ENCODE measurements at places on chromosomes 1 and 21. TPM values are rescaled to one million over a fixed set of nuclear protein-coding genes. Genes with fewer than 3 reads are reported as not detected.

DNA sequence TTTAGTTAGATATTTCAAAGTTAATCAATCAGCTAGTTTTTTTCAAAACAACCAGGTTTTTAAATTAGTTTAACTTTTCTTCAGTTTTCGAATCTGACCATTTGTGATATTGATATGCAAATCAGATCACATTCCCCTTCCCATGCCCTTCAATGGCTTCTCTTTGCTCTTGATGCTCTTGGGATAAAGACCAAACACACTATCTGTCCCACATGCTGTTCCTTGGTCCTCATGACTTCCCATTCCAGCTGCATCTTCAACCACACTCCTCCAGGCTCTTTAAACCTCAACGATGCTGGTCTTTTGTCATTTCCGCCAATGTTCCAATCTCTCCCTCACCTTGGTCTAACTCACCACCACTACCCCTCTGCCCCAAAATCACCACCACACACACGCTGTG lies 285.8 kb downstream of the LMX1A start:
- DNase-seq = no peak

- peak; percentile 61 for DNase-seq
Observed at GRCh38 chr1:159949123-159949522, 3.7 kb upstream of the IGSF9 start.

DNA sequence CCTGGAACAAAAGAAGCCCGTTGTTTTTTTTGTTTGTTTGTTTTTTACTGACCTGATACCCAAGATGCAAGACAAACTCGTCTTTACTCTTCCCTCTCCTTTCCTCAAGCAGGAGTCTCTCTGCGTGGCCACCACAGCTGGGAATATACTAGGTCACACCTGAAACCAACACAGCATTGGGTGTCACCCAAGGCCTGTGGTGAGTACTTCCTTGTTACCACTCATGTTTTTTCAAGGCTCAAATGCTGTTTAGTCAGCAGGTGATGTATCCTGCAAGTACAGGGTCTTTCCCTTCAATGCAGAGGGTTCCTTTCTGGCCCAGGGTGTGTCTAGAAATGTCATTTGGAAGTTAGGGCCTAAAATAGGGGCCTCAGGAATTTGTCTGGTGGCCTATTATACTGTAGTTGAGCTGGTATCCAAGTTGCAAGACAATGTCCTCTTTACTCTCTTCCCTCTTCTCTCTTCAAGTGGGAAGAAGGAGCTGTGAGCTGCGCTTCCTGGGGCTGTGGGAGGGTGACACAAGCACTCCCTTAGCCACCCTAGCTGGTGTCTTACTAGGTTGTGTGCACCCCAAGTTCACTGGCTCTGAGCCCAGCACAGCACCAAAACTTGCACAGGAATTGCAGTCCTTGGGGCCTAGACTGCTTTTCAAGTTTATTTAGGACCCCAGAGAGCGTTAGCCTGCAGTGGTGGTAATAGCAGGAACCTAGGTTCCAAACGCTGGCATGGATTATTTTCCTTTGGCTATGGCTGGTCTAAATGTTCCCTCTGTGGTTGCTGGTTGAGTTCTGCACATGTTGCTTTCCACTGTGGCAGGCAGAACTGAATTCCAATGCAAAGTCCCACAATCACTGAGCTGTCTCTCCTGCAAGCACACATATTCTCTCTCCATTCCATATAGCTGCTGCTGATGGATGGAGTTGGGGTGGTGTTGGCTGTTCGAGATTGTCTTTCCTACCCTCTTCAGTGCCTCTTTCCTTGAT lies 91.4 kb upstream of the LYPLAL1 start:
- no peak for DNase-seq

GRCh38 chr1:232534552-232535517 lies 95.1 kb downstream of the SIPA1L2 start:
- DNase-seq = no peak

- no peak for DNase-seq
Observed at GRCh38 chr1:64882574-64883255, 83.6 kb downstream of the JAK1 start.

GRCh38 chr1:173823781-173824314 lies 625 bp upstream of the DARS2 start:
- DNase-seq = no peak

DNA sequence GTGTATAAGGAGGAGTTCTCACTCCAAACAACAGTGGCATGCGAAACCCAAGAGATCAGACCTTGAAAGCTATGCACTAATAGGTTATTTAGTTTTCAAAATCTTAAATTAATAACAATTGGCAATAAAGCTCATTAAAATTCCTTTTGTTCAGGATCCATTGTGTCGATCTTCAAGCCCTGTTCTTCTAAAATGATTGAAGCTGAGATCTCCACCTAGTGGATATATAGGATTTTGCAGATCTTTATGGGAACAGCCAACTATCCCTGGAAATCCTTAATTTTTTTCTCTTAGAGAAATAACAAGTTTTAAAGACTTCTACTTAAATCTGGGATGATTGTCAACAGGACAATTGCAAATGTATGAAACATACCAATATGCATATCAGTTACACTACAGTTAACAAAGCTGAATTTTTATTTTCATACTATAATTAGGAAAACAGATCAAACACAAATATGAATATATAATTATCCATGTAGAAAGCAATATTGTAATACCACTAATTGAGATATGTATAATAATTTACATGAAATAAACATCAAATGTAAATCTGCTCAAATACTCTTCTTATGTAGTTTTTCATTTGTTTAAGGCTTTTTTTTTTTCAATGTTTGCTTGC lies 43.3 kb downstream of the LRRC53 start:
- DNase-seq = no peak

DNA sequence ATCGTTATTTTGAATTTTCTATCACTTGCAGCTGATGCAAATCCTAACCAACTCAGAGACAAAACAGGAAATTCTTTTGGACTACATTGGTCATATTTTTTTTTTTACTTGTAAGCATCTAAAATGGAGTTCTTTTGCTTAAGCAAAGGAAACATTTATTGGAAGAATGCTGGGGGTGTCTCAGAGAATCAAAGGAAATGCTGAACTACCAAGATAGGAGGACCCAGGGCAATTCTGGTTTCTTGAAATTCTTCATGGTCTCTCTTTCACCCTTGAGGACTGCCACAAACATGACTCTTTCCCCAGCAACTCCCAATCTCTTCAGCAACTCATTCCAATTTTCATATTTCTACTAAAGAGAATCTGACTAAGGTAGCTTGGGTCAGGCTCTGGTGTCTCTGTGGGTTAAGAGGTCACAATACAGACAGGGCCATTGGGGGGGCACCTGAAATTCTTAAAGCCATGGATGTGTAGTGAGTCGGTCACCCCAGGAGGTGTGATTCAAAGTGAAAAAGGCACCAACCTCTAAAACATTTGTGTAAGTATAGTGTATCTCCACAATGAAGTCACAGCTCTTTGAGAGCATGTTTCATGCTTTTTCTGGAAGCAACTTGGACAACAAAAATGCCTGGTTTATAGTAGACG lies 171.1 kb upstream of the FGGY start:
- no peak for DNase-seq

GRCh38 chr1:13703558-13704490 lies 3.8 kb downstream of the PRDM2 start:
- no peak for DNase-seq

DNA sequence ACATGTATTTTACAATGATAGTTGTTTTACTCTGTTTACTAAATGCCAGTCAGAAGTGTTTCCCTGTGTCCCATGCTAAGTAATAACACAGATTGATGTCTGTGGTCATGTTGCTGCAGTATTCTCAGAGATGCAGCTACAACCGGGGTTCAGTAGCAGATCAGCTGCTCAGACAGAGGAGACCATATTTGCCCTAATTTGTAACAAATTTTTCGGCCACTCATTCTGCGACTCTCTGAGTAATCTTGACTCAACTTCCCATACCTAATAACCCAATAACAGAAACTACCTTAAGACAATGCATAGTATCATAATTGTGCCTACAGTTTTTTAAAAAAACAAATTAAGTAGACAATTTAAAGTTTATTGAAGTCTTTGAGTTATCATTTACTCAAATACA lies 32.6 kb downstream of the NIBAN1 start:
- DNase-seq = no peak

GRCh38 chr1:160911441-160911840 lies 26.5 kb upstream of the ITLN1 start:
- DNase-seq = no peak

- DNase-seq = no peak
Observed at GRCh38 chr1:103162360-103162759, 54.0 kb upstream of the COL11A1 start.

KIF26B gene
- total RNA-seq = 0.20 TPM

ANKRD45 gene
- 1.1 TPM for total RNA-seq

ANGPTL1 gene
- total RNA-seq = 29.2 TPM

SASS6 gene
- 1.2 TPM for total RNA-seq

APOBEC4 gene
- total RNA-seq = not detected

GPR161 gene
- 0.60 TPM for total RNA-seq

TMIGD3 gene
- not detected for total RNA-seq

NUP210L gene
- total RNA-seq = not detected
